ENCODE measurements at places on chromosomes 16 and 17. TPM values are rescaled to one million over a fixed set of nuclear protein-coding genes. Genes with fewer than 3 reads are reported as not detected.

The CARD14 gene
- under 0.01 TPM for total RNA-seq

The DPEP3 gene
- total RNA-seq, result not detected

The KCNJ18 gene
- not detected for total RNA-seq

The CD300LG gene
- total RNA-seq, result not detected

The UNKL gene
- 8.2 TPM for total RNA-seq

All from uterine smooth muscle cell (primary cell).